ENCODE measurements at places on chromosomes 6 and 20.
A peak's percentile ranks its signal among the peaks of the same experiment; 100 is the strongest.

GRCh38 chr6:37177935-37178517 is 8.1 kb downstream of the PIM1 start:
- no peak for DNase-seq

GRCh38 chr20:9141070-9141469 is 72.2 kb downstream of the PLCB4 start:
- no peak for DNase-seq

DNA sequence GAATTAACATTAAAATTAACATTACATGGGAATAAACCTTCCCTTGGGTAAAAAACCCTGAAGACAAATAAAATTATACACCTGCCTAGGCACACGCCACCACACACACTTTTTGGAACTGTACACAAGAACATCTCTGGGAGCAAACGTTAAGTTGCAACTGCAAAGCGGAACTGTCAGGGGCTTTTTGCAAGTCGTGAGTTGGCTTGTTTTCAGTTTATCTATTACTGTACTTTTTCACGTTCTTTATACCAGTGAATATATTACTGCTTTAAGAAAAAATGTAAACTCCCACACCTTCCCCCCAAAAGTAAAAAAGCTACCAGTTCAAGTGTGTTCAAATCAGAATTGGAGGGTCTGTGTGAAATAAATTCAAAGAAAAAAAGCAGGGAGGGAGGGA is 65.5 kb upstream of the NFATC2 start:
- DNase-seq, result no peak

DNA sequence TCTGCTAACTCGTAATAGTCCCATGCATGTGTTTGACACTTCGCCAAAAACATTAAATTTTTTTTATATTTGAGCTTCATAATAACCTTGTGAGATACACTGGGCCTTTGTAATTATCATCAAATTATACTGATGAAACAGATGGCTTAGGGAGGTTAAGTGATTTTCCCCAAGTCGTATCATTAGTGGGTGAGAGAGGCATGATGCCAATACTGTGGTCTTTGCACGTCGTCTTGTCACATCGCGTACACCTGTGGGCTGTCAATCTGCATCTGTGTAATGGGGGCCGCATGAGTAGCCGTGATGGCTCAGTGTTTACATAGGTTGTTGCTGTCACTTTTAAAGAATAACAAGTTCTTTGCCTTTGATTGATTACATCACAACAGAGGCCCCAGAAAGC is 1.7 kb downstream of the PRL start:
- DNase-seq, result no peak

DNA sequence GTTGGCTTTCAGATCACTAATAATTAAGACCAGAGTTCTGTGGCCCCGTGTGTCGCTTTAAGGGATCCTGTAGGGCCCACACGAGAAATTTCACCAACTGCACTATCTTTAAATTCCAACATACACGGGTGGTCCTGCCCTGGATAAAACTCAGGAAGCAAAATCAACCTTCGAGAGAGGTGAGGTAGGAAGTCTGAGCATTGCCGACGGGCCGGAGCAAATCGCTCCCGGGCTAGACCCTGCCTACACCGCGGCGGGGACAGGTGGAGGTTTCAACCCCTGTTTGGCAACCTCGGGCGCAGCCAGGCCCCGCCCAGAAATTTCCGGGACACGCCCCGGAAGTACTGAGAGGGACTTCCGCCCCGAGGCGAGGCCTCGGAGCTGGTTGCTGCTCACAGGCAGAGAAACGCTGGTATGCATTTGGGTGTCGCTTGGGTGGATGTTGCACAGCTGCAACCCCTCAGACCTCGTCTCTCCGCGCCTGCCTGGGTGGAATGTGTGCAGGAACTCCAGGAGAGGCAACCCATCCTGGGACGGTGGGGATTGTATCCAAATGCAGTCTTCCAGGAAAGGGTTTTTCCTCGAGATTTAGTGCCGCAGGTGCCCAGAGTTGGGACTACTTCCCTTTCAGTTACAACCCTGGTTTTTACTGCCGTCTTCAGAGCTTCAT is 19.9 kb downstream of the ZKSCAN8 start:
- peak; percentile 41 for DNase-seq

DNA sequence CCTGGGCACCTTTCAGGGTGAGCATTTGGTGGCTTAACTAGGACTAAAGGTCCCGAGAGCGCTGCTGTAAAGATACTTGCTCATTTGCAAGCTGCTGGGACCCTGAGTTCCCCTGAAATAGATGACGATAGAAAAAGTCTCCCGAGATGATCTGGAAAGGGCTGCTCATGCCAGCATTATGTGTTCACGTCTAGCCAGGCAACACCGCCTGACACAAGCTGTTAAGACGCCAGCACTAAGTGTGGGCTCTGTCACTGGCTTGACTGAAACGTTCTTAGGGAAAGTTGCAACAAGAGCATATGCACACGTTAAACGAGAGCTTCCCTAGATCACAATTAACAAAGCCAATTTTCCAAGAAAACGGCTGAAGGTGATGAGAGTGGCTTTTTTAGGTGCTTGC is 113.7 kb downstream of the SLC23A2 start:
- DNase-seq, result no peak

- no peak for DNase-seq
These were observed 32.5 kb upstream of the SYNCRIP start for GRCh38 chr6:85675030-85675819.

DNA sequence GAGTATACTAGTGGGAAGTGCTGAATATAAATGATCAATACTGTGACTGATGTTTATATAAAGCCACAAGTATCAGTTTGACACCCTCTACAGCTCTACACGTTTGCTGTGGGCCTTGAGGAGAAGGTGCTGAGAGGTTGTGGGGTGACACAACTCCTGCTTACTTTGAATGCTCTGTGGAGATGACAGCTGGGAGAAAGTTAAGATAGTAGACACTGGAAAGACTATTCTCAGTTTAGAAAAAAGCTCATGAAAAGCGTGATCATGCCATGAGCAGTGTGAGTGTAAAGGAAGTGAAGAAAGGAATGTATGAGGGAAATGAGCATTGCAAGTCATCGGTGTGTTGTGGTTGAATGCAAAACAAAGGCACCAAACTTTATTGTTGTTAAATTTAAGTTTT is 215.8 kb downstream of the UTRN start:
- no peak for DNase-seq

DNA sequence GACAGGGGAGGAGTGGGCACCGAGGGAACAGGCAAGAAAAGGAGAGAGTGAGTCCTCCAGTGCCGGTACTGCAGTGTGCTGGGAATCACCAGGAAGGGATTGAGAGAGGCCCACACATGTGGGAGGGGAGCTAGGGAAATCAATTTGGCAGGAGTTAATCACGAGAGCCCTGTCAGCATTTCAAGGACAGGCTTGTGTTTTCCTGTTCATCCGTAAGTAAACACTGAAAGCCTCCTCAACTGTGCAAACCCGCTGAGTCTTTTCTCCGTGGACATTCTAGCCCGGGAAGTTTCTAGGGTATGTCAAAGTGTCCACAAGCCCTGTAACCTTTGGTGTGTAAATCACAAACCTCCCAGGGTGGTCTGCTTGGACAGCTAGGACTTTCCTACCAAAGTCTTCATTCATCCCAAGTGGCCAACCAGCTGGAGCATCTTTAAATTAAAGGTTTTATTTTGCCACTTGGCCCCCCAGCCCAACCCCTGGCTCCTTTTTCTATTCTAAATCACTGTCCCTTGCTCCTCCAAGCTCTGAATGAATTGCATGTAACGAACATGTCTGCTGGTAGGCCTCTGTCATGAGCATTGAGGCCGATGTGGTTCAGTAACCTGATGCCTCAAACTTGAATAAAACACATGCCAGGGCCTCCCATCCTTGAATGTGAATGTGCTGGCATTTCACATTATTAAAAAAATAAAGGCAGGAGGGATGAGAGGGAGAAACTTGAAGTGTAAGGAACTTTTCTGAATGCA is 149.1 kb downstream of the ZNF217 start:
- no peak for DNase-seq

GRCh38 chr20:38355161-38356012 is 9.1 kb downstream of the LBP start:
- no peak for DNase-seq

DNA sequence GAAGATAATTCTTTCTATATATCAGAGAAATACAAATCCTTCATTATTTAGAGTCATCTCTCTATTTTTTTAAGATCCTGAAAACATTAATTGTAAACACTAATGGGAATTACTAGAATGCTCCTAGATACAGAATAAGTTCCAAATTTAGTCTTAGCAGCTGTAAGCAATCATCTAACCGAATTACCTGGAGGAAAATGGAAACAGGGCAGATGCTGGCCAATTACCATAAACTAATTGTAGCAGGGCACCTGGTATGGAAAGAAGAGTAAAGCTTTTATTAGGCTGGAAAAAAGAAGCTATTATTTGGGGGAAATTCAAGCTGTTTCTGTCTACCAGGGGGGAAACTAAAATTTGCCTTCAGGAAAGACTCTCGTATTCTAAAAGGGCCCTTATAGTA is 257.5 kb downstream of the MMUT start:
- no peak for DNase-seq

DNA sequence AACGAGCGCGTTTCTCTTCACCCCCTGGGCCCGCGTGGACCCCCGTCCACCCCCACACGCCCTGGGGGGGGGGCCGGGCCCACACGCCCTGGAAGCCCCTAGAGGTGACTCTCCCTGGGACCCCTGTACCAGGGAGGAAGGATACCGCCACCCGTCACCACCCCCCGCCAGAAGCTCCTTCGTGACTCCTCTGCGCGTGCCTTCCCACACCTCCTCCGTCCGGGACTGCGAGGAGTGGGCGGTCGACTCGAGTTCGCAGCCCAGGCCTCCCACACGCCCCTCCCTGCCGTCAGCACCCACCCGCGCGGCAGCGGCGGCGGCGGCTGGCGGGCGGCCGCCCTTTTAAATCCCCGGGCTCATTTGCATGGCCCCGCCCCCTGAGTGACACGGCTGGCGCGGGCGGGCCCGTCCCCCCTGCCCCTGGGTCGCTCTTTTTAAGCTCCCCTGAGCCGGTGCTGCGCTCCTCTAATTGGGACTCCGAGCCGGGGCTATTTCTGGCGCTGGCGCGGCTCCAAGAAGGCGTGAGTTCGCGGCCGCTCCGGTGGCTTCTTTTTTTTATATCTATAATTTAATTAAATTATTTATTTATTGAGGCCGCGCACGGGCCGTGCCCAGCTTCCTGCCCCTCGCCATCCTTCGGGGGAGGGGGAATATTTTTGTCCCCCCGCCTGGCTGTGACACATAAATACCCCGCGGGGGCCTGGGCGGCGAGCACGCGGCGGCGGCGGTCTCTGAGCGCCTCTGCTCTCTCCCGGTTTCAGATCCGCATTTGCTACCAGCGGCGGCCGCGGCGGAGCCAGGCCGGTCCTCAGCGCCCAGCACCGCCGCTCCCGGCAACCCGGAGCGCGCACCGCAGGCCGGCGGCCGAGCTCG is at the start of gene HMGA1:
HMGA1 (plus strand) TSS at position 431 of the 873 bp plus-strand sequence. CDS start 3,908 bp downstream, outside the sequence.
- DNase-seq, result peak; percentile 96

DNA sequence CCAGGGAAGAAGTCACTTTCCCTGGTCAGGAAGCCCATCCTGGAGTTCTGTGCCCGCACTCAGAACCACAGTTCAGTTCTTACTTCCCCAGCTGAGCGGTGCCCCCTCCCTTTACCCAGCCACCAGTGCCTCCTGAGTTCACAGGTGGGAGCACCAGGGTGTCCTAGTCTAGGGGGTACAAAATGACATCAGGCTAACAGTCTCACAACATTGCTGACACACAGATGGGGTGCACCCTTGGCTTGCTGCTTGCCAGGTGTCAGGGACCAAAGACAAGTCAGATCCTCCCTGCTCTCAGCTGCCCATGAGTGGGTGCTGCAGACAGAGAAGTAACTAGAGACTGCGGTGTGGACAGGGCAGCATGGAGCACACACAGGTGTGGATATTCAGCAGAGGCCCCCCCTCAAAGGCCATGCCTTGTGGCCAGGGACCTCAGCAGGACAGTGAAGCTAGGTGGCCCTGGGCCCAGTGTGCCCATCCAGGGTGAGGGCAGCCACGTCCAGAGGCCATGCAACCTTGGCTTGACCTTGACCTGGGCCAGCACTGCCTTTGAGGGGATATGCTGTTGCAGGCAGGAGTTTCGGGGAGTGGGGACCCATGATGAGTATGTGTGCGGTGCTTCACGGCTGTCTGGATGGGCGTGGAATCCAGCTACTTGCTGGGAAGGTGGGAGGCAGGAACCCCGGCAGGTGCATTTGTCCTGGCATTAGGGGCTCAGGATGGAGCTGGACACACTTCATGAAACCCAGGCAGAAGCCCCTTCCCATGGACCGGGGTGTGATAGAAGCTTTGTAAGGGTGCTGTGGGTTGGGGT is 110.4 kb upstream of the FRMD1 start:
- DNase-seq, result no peak
